ENCODE measurements at places on chromosomes 3 and 15.

- no peak for DNase-seq
These were observed 409.8 kb downstream of the GRM7 start for GRCh38 chr3:7270731-7271130.

DNA sequence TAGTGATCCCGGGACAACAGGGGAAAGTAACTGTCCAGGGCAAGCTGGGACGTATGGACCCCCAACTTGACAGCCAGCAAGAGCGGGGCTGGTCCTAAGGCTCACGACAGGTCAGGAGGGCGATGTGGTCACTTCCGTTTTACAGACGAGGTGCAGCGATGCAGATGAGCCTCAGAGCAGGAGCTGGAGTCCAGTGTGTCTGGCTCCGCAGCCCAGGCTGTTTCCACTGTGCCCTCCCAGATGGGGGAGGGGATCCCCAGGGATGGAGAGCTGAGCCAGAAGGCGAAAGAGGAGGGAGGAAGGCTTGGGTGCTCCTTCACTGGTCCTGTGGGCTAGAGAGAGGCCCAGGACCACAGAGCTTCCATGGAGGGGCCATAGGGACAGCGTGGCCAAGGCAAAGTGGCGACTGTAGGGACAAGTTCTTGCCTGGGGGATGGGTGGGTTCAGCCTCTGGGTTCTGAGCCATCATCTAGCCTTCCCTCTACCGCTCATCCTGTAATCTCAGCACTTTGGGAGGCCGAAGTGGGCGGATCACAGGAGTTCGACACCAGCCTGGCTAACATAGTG lies 5.7 kb downstream of the SNX33 start:
- DNase-seq: no peak

- DNase-seq: no peak
These were observed 37.2 kb downstream of the SLC6A6 start for GRCh38 chr3:14439501-14440167.

DNA sequence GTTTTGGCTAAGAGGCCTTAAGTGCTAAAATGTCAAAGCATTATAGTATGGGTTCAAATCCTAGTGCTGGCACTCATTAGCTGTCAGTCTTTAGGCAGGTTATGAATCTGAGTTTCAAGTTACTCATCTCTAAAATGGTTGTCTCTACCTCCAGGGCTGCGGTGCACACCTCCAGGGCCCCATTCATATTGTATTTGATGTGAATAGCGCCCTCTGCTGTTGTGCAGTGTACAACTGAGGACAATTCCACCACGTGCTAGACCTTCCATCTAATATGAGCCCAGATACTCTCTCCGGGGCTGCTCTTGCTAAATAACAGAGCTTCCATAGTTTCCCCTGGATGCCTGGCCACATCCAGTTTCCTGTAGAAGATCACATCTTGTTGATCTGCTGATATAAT lies 54.3 kb downstream of the OXNAD1 start:
- DNase-seq: no peak

GRCh38 chr3:17329927-17330326 lies 412.5 kb downstream of the TBC1D5 start:
- no peak for DNase-seq

- DNase-seq: peak; percentile 59
These were observed 3.5 kb upstream of the SHISA5 start for GRCh38 chr3:48507256-48508061.

- DNase-seq: no peak
These were observed 28.1 kb downstream of the KCNAB1 start for GRCh38 chr3:156148345-156148945.

DNA sequence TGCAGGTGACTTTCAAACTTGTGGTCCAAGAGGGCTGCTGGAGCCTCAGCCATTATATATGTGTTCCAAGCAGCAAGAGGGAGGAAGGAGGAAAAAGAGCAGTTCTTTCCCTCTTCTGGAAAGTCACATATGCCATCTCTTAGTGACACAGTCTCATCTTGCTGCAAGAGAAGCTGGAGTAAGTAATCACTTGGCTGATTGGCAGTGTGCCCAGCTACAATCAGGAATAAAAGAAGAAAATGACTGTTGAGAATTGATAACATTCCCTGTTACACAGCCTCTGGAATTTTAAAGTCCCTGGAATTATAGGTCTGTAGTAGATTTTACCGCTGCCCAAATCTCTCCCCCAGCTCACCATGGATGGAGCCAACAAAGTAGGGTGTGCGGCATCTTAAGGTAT lies 31.4 kb upstream of the LYZL4 start:
- no peak for DNase-seq

GRCh38 chr3:17972476-17972875 lies 230.0 kb upstream of the TBC1D5 start:
- DNase-seq: no peak

GRCh38 chr3:168341192-168341815 lies 245.6 kb upstream of the GOLIM4 start:
- no peak for DNase-seq

DNA sequence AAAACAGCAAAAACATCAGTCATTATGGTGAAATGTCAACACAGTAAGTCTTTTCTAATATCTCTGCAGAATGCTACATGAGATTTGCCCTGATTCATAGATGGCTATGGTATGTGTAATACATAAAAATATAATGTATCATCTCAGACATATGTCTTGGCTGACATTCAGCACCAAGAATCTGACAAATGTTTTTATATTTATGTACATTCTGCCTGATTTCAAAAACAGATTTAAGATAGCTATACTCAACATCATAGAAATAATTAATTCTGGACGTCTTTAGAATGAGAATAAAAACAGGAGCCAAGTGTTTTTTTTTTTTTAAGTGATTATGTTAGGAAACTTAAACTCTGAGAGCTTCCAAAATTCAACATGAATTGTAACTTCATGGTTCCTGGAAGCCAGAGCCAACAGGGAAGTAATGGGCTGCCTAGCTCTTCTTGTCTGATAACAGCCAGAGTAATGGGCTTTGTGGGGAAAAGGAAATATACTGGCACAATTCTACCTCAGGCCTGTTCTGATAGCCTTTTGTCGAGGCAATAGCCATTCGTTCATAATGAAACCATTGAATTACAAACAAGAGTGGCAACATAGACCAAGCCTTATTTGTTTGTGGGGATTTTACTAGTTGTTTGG lies 184.4 kb downstream of the VGLL4 start:
- no peak for DNase-seq

GRCh38 chr15:75347222-75348033 lies 589 bp downstream of the NEIL1 start:
- DNase-seq: peak; percentile 87

DNA sequence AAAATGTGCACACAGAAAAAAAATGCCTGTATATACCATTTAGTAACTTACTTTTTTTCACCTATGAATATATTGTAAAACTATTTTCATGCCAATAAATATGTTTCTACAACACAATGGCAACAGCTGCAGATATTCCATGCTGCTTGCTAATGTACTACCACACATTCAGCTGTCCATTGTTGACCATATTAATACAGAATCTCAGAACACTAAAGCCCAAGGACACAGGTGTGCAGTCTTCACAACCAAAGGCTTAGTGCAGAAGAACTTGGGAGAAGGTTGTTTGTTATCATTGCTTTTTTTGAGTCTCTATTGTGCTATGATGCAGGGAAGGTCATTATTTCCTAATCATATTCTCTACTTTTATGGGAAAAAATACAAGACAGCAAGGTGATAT lies 79.6 kb downstream of the DIPK2A start:
- DNase-seq: no peak

- no peak for DNase-seq
These were observed 309.2 kb downstream of the PDCD6IP start for GRCh38 chr3:34107669-34108068.
